ENCODE measurements at places on chromosomes 1 and 21.

DNA sequence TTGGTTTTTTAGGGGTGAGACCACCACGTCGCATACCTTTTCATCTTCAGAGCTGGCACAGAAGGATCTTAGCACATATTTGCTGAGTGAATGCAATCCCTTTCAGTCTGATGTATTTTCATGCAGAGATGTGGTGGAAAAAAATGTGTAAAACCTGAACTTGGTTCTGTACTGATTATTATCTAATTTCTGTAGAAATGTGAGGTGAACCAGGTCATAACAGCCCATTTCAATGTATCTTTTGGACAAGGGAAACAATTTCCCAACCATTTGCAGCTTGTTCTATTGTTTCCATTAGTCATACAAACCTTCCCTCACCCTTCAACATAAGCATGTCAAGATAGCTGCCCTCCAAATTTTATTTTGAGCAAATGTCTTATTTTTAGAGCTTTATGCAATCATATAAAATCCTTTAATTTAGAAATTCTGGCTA is 46.8 kb upstream of the RUNX1 start:
- no peak for DNase-seq

- no peak for DNase-seq
Measured at GRCh38 chr1:3664700-3665375, 12.5 kb downstream of the TP73 start.

- DNase-seq, result no peak
Measured at GRCh38 chr1:111596499-111596898, 23.1 kb upstream of the RAP1A start.

DNA sequence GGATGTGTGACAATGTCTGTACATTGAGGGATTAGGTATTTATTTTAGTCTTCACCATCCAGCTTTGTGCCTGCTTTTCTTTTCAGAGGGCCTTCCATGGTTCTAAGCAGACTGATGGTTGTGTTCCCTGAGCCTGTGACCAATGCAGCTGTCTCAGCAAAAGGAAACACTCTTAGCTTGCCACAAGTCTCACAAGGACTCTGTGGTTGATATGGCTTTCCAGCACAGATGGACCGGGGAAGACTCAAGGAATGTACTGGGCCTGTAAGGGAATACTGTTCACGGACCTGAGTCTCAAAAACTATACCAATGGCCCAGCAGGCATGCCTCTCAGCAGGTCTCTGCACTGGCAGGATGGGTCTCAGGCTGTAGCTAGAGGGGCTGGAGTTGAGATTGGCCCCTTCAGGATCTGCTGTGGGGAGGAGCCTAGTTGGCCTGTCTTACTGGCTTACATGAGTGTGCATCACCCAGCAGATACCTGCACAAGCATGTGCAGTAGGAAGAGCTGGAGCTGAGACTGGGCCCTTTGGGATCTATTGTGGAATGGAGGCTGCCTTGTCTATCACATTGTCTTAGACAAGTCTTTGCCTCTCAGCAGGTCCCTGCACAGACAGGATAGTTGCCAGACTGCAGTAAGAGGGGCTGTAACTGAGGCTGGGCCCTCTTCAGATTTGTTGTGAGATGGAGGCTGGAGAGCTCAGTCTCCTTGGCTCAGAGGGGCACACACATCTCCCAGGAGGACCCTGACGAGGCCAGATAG is 52.0 kb upstream of the PDC start:
- DNase-seq, result no peak

GRCh38 chr21:37742532-37742931 is 173.7 kb downstream of the KCNJ6 start:
- no peak for DNase-seq

GRCh38 chr1:234848972-234849649 is 239.1 kb upstream of the IRF2BP2 start:
- no peak for DNase-seq

DNA sequence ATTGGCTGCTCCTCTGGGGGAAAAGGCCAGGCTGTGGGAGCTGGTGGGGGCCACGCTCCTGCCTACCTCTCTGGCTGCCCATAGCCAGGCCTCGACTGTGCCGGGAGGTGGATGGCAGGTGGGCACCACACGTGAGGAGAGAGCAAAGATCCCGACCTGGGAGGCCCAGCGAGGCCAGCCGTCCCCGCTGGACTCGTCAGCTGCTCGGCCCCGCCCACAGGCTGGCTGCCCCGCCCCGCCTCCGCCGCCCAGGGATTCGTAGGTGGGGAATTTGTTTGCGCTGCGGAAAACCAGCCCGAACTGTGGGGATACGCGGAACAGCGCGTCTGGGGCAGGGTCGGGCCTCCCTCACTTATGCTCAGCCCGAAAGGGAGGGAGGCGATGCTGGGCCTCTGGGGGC is 31.7 kb downstream of the TP73 start:
- DNase-seq, result peak; percentile 87

DNA sequence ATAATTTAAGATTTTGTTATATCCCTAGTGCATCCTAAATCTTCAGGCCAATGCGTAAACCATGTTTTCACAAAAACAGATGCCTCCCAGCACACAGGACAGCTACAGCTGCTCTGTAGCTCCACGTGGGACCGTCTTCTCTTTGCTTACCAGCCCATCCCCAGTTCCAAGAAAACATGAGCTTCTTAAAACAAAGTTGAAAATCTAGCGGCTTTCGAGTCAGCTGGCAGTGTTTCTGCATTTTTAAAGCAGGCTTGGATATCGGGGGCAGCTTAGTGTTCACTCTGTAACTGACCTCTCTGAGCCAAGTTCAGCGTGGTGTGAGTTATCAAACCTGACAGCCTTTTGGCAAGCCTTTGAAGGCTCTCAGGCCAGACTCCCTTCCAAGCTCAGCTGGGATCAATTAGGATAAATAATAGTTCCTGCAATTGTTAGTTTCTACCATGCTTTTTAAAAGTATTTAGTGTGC is 881.5 kb downstream of the LTN1 start:
- no peak for DNase-seq

- DNase-seq, result no peak
Measured at GRCh38 chr1:94651076-94651475, 109.5 kb upstream of the F3 start.

DNA sequence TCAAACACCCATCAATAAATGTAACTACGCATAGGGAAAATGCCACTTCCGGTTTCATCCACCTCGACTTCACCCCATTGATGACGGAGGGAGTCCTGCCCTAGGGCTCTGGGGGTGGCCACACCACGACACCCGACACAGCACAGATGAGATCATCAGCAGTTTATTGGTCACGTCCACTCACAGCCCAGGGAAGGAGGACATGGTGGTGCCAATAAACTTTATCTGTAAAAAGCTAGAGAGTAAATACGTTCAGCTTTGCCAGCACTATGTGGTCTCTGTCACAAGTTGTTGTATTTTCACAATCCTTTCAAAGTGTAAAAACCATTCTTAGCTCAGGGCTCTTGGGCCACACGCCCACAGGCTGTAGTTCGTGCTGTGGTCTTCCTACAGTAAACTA is 16.3 kb downstream of the SETD4 start:
- no peak for DNase-seq

- DNase-seq, result peak; percentile 44
Measured at GRCh38 chr1:3186526-3186921, 117.5 kb downstream of the PRDM16 start.

- peak; percentile 73 for DNase-seq
Measured at GRCh38 chr1:182588500-182589396, at the start of gene RNASEL. Gene RNASEL, minus strand, starts transcription at chr1:182589256. Its CDS starts 2,450 bp downstream, at chr1:182586806.

- no peak for DNase-seq
Measured at GRCh38 chr21:18985584-18985983, 582.0 kb upstream of the TMPRSS15 start.

DNA sequence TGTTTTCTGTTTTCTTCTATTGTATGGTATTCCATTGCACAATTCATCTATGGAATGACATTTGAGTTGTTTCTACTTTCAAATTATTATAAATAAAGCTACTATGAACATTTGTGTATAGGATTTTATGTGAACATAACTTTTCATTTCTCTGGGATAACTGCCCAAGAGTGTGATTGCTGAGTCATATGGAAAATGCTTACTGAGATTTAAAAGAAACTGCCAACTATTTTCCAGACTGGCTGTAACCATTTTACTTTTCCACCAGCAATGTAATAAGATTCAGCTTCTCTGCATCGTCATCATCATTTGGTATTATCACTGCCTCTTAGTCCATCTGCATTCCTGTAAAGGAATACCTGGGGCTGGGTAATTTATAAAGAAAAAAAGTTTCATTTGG is 779.6 kb upstream of the PRMT6 start:
- no peak for DNase-seq

- DNase-seq, result no peak
Measured at GRCh38 chr21:9767592-9768375, 753.6 kb upstream of the TPTE start.

DNA sequence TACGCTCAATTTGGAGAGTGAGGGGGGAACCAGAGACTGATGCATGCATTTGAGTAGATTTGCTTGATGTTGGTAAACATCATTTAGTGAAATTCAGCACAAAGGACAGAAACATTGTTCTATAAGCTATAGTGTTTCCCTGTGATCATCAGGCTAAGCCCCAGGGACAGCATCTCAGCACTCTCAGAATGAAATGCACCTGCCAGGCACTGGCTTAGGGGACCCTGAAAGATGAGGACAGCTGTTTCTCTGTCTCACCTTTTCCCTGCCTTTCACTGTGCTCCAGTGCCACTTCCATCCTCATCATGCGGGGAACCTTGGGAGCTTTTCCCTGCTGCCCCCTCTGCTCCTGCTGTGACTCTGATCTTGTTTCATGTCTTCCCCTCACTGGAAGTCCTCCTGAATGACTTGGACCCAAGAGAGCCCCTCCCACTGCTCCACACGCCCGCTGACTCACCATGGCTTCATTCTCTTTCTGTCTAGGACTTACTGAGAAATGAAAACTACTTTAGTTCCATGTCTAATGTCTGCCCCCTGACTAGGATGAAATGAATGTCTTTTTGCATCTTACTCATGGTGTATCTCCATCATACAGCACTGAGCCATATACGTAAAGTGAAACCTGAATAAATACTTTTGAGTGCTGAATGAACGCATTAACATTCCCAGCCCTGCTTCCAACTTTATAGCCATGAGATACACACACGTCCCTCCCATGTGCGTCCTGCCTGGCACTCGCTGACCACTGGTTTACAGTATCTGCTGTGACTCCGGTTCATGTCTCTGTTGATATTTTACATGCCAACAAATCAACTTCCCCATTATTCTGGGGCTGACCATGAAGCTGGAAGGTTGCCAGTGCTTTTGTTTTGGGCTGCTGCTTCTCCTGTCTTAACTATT is 182.0 kb downstream of the PCP4 start:
- DNase-seq, result no peak

DNA sequence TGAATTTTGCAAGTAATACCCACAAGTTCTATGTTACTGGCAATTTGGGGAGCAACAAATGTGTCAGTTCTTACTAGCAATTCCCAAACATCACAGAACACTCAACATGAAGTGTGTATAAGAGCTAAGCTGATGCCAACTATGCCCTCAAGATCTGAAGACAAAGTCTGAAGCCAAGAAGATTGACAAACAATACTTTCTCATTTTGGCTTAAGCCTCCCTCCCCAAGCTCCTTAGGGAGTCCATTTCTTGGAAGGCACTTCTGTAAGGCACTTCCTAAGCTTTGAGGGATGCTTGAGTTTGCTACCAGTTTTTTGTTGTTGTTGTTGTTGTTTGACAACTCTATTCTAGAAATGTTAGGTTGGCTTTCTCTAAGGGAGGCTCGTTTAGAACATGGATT is 154.4 kb upstream of the ZNF644 start:
- DNase-seq, result no peak

GRCh38 chr21:44903050-44903685 is 17.5 kb downstream of the ITGB2 start:
- no peak for DNase-seq

DNA sequence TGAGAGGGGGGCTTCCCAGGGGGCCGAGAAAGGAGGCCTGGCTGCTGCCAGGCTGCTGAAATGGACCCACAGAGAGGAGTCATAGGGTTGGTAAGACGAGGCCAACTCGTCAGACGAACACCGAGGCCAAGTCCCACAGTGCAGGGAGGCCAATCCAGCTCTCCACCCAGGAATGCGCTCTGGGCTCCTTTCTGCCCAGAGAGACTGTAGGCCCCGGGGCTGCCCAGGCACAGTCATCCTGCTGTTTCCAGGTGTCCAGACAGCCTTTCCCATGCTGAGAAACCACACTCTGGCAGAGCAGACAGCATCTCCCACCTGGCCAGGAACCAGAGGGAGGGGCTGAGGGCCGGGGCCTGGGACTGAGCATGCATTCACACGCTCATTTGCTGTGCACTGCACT is 26.7 kb upstream of the RSPO1 start:
- DNase-seq, result peak; percentile 30

GRCh38 chr1:151327903-151328674 is 873 bp upstream of the PI4KB start:
- peak; percentile 70 for DNase-seq

GRCh38 chr1:238232084-238232710 is 341.5 kb upstream of the ZP4 start:
- no peak for DNase-seq

DNA sequence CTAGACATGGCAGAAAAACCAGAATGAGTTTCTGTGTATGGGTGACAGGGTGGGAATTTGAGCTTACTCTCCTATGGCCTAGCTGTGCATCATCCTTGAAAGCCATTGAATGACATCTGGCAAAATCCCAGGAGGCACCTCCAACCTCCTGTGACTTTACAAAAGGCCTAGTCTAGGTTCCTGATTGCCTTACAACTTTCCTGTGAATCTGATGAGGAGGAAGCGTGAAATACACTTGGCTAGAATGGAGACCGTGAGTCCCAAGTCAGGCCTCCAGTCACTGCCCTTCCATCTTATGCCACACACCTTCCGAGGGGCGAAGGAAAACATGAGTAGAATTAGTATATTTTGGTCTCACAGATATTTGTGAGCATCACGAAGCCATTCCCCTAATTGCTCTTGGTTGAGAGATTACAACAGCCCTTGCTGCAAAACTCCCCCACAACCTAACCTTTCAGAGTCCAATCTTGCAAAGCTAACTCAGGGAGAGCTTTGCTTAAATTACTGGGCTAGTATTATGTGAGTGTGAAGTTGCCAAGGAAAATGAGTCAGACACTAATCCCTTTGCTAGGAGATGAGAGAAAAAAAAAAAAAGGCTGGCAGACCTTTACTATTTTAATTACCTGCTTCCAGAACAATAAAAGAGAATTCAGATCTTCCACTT is 36.3 kb upstream of the PAXBP1 start:
- peak; percentile 37 for DNase-seq

GRCh38 chr1:151939779-151940178 is 30.5 kb upstream of the THEM4 start:
- DNase-seq, result no peak

DNA sequence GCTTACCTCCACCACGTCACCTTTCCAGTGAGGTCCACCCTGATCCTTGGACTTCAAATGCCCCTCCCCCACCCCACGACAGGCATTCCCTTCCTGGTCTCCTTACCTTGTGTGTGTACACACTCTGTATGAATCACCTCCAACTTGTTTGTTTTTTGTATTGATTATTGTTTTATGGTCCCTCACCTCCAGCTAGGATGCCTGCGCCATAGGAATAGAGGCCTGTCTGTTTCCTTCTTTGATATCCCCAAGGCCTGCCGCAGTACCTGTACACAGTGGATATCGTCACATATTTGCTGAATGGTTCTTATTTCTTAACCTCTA is 219.6 kb upstream of the POU3F1 start:
- DNase-seq, result no peak

- DNase-seq, result no peak
Measured at GRCh38 chr1:172781513-172782140, 122.7 kb downstream of the FASLG start.

- no peak for DNase-seq
Measured at GRCh38 chr1:216075339-216075738, 347.9 kb downstream of the USH2A start.
